ENCODE measurements at places on chromosomes 16 and 17.

- DNase-seq: no peak
Observed at GRCh38 chr16:383326-384051, 1.7 kb upstream of the PGAP6 start.

GRCh38 chr16:1926271-1926670 is 8.1 kb upstream of the HS3ST6 start:
- no peak for DNase-seq

DNA sequence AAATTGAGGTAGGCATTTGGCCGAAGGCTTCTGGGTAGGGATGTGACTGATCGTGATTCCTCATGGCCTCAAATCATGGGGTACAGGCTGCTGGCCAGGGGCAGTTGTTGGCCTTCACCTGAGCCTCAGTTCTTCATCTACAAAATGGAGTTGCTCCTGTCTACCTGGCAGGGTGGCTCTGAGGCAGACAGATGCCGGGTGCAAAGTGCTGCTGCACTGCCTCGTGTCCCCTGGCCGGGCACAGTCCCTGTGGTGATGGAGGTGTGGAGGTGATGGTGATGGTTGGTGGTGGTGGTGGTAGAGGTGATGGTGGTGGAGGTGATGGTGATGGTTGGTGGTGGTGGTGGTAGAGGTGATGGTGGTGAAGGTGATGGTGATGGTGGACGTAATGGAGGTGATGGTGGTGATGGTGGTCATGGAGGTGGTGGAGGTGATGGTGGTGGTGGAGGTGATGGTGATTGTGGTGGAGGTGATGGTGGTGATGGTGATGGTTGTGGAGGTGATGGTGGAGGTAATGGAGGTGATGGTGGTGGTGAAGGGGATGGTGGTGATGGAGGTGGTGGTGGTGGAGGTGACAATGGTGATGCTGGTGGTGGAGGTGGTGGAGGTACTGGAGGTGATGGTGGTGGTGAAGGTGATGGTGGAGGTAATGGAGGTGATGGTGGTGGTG is 52.6 kb downstream of the RNF213 start:
- DNase-seq: no peak

DNA sequence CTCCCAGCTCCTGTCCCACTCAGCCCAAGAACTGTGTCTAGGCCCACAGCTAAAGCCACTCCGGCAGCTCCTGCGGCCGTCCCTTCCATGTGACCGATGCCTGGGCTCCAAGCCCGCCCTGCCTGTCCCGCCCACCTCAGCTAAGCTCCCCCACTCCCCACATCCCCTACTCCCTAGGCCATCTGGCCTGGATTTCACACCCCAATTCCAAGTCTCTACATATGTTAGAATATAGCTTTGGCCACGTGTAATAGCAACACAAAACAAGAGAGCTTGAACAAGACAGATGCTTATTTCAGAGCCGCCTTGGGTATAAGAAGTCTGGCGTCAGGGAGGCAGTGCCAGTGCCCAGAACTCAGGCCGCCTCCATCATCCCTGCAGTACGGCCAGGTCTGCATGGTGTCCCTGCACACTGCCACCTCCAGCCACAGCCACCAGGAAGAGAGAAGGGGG is 30.0 kb upstream of the USP22 start:
- DNase-seq: no peak

DNA sequence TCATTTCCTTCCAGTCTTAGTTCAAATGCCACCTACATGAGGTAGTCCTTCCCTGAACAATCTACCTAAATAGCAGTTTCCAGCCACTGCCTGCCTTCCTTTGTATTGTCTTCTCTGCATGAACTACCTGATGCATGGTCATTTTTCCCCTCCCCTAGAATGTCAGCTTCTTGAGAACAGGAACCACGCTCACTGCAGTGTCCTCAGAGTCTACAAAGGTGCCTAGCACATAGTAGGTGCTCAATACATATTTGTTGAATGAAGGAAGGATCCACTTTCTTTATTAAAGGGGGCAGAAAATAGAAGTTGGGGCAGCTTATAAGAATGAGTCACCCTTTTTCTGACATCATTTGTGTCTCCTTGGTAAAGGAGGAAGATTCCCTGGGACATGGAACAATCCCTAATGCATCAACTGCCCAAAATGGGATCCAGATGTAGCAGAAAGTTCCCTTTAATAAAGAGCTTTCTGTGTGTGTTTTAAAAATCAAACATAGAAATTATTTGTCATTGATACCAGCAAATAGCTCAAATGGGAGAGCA is 4.4 kb upstream of the CYLD start:
- no peak for DNase-seq

- DNase-seq: peak; percentile 76
Observed at GRCh38 chr17:7237761-7238419, 1.4 kb downstream of the PHF23 start.

DNA sequence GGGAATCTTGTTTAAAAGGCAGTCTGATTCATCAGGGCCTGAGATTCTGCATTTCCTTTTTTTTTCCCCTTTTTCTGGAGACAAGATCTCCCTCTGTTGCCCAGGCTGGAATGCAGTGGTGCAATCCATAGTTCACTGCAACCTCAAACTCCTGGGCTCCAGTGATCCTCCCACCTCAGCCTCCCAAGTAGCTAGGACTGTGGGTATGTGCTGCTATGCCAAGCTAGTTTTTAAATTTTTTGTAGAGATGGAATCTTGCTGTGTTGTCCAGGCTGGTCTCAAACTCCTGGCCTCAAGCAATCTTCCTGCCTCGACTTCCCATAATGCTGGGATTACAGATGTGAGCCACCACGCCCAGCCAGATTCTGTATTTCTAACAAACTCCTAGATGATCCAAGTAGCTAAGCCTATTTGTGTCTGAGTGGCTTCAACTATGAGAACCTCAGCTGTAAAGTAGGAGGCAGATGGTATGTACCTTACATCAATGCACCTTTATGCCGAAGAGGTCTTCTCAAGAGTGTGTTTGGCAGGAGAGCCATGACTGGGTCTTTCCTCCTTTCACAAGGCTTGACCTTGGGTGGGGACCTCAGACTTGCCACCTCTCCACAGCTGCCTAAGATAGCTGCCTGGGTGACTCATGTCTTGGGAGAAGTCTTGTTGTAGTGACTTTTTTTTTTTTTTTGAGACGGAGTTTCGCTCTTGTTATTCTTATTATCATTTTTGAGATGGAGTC is 10.9 kb downstream of the LDAF1 start:
- DNase-seq: no peak

GRCh38 chr17:82017612-82018151 is 5.0 kb downstream of the CENPX start:
- DNase-seq: no peak

DNA sequence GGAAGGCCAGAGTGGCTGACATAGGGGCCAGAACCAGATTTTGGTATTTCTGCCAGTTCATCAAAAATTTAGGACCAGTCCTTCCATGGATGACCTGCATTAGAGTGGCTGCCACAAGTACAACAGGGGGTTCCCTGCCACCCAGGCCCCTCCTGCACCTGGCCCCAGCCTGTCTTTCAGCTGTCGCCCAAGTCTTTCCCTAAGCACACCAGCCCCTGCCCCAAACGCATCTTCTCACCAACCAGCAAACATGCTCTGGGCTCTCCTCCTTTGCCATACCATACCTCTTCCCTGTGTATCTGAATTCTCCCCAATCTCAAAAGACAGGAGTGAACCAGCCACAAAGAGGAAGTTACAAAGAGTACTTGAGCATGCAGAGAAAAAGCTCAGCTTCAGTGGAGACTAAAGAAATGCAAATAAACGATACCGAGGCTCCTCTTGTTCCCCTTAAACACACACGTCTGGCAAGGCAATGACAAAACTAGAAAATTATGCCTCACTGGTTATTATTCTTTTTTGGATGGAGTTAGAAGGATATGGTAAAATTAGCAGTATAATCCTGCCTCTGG is 130.6 kb downstream of the DYNLRB2 start:
- DNase-seq: no peak

- DNase-seq: no peak
Observed at GRCh38 chr16:71627731-71628181, 1.8 kb downstream of the MARVELD3 start.

DNA sequence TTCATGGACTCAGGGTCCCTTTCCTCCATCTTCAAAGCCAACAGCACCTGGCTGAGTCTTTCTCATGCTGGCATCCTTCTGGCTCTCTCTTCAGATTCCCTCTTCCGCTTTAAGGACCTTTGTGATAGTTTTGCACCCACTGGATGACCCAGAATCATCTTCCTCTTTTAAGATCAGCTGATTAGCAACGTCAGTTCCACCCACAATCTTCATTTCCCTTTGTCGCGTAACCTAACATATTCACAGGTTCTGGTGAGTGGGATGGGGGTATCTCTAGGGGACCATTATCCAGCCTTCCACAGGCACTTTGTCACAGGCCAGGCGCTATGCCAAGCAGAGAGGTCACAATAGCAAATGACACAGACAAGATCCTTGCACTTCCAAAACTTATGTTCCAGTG is 593.8 kb downstream of the MAF start:
- DNase-seq: no peak

DNA sequence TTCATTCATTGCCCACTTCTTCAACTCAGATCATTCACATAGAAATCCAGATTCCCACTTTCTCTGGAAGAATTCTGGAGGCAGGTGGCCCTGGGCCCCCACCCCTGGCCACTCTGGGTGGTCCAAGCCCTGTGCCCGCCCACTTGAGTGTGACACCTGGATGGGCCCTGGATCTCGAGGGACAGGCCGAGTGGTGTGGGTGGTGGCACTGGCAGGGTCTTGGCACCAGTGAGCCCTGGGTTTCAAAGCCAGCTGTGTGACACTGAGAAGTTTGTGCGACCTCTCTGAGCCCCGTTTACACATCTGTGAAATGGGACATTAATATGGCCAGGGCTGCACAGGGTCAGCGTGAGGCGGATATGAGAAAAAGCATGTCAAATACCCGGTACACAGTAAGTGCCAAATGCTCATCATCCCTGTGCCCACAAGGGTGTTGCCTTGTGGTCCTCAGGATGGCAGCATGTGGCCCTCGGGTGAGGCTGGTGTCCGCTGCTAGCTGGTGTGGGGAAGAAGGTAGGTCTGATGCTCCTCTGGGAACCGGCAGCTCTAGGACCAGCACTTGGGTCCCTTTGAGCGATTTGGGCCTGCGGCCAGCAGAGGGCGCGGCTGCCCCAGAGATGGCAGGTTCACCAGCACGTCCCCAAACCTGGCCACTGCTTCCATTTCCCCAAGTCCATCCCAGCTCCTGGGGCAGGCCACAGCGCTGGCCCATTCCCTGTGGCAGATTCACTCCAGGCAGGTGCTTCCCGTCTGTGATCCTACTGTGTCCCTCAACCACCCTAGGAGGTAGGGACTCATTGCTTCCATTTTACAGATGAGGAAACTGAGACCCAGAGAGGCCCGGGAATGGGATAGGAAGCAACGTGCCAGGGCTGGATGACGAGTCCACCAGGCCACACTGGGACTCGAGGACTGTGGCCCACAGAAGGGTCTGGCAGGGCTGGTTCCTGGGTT is 3.6 kb downstream of the OSGIN1 start:
- peak; percentile 63 for DNase-seq

GRCh38 chr17:32584792-32585191 is 98.0 kb downstream of the CDK5R1 start:
- no peak for DNase-seq

GRCh38 chr17:80892900-80893603 is 98.6 kb upstream of the CHMP6 start:
- no peak for DNase-seq

DNA sequence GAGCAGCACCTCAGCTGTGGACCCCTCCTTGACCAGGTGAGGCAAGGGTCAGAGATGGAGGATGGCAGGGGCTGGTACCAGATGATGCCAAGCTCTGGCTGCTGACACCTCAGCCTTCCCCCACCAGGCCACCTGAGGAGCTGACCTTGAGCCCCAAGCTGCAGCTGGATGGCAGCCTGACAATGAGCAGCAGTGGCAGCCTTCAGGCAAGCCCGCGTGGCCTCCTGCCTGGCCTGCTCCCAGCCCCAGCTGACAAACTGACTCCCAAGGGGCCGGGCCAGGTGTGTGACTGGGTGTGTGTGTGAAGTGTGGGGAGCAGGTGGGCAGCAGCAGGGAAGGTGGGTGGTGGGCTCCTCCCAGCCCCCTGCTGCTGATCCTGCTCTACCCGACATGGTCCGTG is 4.7 kb upstream of the NRN1L start:
- no peak for DNase-seq

GRCh38 chr16:86906623-86907022 is 328.3 kb downstream of the FOXL1 start:
- no peak for DNase-seq

DNA sequence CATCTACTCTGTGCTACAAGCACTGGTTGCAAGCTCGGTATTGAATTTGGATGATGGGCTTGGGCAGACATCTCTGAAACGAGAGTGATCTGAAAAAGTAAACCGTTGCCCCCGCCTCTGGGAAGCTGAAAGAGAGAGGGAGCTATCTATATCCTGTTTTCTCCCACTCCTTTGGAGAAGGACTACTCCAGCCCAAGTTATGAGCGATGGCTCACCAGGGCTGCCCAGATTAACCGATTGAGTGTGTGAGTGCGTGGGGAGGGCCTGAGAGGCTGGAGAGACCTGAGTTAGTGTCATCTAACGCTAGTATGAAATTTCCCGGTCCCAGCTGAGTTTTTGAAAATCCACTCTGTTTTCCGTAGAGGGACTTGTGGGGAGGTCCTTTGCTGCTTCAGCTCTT is 11.5 kb downstream of the MGAT5B start:
- no peak for DNase-seq

- DNase-seq: no peak
Observed at GRCh38 chr17:17180141-17180603, 26.0 kb downstream of the PLD6 start.
